ENCODE measurements at places on chromosomes 6 and 20. TPM values are rescaled to one million over a fixed set of nuclear protein-coding genes. Genes with fewer than 3 reads are reported as not detected.

Gene TCP1
- 263 TPM for total RNA-seq

Gene SLC13A3
- total RNA-seq: not detected

Gene RIPPLY2
- total RNA-seq: not detected

Gene RAB44
- total RNA-seq: not detected

Gene OLIG3
- total RNA-seq: 0.34 TPM

Gene DSP
- total RNA-seq: 0.13 TPM

Gene DLK2
- not detected for total RNA-seq

Gene SLC44A4
- not detected for total RNA-seq

Gene ATG5
- total RNA-seq: 31.6 TPM

Gene DYNLT2
- total RNA-seq: 2.1 TPM

Gene EYA4
- total RNA-seq: not detected

Gene ABHD16B
- total RNA-seq: not detected

Gene POM121L2
- total RNA-seq: not detected

Gene SLC17A3
- 0.55 TPM for total RNA-seq

Gene DSE
- total RNA-seq: 3.7 TPM

Gene ZSCAN31
- 0.78 TPM for total RNA-seq

Gene ROS1
- not detected for total RNA-seq

Gene ALDH5A1
- total RNA-seq: 4.9 TPM

Gene OPRL1
- 2.0 TPM for total RNA-seq

Measured in activated CD8-positive, alpha-beta T cell treated with anti-CD3 and anti-CD28 coated beads, Interleukin-2, amount 10 ng/mL, durations not matched to agents 7 days and 5 days (primary cell).